ENCODE measurements at places on chromosomes 3 and 15.

GRCh38 chr3:122824465-122825381 lies 29.9 kb downstream of the SLC49A4 start:
- peak; percentile 55 for DNase-seq

- no peak for DNase-seq
Observed at GRCh38 chr3:169894110-169894509, 17.3 kb upstream of the SAMD7 start.

GRCh38 chr15:49064281-49064653 lies 18.0 kb upstream of the SECISBP2L start:
- no peak for DNase-seq

DNA sequence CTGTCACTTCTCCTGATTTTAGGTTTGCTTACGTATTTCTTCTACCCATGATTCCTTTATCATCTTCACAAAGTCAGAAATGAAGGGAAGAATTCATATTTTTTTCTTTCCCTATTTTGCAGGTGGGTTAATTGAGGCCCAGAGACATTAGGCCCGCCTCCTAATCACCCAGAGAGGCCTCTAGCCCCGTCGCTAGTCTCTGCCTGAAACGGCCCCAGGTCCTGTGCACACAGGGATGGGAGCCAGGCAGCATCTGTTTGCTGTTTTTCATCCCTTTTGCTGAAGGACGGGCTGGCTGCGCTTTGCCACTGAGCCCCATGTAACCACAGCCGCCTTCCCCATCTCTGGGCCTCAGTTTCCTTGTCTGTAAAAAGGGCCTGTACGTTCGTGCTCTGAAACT lies 135.9 kb downstream of the FBLN2 start:
- no peak for DNase-seq

GRCh38 chr3:125271127-125271526 lies 58.6 kb upstream of the SLC12A8 start:
- DNase-seq: no peak

DNA sequence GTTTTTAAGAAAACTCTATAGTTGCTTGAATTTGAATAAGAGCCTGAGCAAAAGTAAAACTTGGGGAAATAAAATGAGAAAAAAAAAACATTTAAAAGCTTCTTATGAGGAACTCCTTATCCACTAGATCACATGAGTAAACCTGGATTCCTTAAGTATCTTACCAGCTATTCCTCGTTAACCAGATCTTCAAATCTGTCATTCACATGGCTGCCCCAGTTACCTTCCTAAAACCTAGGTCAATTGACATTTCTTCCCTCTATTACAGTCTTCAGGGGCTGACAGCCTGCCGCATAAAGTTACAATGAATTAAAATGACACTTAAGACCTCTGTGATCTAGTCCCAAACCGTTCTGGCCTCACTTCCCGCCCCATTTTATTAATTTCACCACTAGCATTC lies 583.6 kb downstream of the NR2F2 start:
- DNase-seq: no peak

GRCh38 chr15:76177491-76178040 lies 117.8 kb downstream of the TMEM266 start:
- peak; percentile 76 for DNase-seq

GRCh38 chr15:36896949-36897348 lies 203.4 kb downstream of the MEIS2 start:
- DNase-seq: no peak

DNA sequence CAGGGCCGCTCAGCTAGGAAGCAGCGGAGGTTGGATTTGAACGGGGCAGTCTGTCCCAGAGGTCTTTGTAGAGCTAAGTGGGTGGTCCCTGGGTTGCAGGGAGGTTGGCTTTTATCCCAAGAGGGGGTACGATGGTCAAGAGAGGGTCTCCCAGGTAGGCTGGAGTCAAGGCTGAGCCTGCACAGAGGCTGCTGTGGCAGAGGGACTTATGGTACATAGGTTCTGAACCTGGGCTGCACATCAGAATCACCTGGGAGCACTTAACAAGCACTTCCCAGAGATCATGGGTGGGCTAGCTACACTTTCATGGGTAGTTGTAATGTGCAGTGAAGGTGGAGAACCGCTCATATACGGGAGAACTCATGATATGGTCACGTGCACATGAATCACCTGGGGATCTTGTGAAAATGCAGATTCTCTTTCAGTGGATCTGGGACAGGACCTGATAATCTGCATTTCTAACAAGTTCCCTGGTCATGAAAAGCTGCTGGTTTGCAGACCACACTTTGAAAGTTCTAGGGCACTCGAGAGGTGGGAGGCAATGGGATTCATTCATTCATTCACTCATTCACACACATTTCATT lies 2.9 kb upstream of the RASGRF1 start:
- no peak for DNase-seq

DNA sequence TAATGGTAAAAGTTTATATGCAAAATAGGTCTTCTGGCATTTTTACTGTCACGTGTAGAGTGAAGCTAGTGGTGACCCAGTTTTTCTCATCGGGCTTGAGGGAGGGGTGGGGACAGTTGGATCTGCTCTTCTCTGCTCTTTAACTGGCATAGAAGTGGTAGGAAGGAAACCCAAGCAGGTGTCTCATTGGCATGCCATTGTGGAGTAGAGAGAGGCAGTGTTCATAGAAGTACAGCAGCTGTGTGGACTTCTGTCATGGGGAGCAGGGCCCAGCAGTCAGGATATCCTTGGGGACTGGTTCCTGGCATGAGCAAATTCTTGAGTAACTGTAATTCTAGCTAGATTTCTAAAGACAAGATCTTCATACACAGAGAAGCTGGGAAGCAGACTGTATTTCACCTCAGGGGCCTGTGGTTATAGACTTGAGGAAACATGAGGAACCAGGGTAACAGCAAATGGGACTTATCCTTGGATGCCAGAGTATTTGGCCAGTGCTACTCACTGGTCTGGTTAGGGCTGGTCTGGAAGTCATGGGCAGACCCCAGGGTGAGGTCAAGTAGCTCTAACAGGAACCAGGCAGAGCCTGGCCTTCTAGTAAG lies 42.9 kb downstream of the CDIN1 start:
- DNase-seq: no peak

All from fibroblast of mammary gland (primary cell).